ENCODE measurements at places on chromosomes 3 and 15.
A peak's percentile ranks its signal among the peaks of the same experiment; 100 is the strongest.

DNA sequence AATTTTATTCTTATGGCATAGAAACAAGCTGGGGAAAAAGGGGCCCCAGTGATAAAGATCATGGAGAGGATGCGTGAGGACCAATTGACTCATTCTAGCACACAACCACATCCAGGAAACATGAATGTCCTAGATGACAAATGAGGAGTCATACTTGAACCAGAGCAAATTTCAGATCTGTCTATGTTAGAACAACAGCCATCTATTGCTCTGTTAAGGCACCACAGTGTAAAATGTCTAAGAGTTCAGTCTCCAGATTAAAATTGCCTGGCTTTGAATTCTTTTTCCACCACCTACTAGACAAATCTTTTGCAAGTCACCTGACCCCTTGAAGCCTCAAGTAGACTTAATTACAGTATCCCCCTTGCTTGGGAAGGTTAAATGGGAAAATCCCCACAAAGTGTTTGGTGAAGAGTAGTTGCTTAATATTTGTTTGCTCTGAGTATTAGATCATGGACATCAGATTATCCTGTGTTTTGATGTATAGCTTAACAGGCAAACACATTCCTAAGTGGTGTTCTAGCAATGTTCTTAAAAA lies 258.7 kb upstream of the TGFBR2 start:
- DNase-seq = no peak

DNA sequence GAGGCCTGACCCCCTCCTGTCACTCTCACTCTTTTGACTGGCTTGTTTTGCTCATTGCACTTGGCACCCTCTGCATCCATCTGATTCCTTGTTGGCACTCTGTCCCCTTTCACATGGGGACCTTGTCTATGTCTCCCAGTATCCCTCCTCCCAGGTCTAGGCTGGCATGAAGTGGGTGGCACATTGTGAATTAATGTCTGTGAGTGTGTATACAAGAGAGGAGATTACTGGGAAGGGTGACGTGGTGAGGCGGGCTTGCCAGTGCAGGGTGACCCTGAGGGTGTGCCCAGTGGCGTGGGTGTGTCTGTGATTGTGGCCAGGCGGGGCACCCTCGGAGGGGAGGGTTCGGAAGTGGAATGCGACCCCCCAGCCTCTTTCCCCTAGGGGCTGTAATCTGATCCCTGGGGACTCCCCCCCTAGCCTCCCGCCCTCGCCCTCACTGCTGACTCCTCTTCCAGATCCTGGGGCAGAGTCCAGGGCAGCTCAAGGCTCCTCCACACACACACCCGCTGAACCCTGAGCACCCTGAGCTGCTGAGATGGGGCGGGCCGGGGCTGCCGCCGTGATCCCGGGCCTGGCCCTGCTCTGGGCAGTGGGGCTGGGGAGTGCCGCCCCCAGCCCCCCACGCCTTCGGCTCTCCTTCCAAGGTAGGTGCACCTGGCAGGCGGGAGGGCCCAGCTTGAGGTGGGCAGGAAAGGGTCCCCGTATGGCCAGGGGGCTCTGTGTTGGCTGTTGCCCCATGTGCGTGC lies at the start of gene SEMA3B:
TSS of gene SEMA3B (plus strand) at position 445 of the 749 bp plus-strand sequence. CDS start at position 539, 94 bp downstream.
- DNase-seq = peak; percentile 56

GRCh38 chr3:73571238-73571794 lies 53.4 kb downstream of the PDZRN3 start:
- no peak for DNase-seq

DNA sequence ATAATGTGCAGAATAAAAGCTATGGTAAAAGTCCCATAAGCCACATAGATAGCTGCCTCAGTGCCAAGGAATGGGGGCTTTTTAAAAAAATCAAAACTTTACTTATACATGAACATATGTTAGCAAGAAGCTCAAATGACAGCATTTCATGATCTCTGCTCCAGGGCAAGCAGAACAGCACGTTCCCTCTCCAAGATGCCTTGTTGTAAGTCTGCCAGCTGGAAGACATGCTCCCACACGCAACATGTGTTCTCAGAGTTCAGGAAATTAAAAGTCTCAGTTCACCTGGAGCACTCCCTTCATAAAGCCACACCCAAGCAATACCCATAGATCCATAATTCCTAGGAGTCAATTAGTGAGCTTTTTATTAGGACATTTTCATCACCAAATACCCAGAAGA lies 52.2 kb downstream of the ABI3BP start:
- no peak for DNase-seq

- no peak for DNase-seq
These were observed 681 bp upstream of the IL5RA start for GRCh38 chr3:3110749-3111361.

- no peak for DNase-seq
These were observed 16.6 kb upstream of the RAP2B start for GRCh38 chr3:153145454-153145853.

GRCh38 chr15:30859091-30859874 lies 44.4 kb upstream of the FAN1 start:
- no peak for DNase-seq

- no peak for DNase-seq
These were observed 372.5 kb downstream of the NLGN1 start for GRCh38 chr3:173770011-173770410.

Data from midbrain (tissue), 1 donor.